ENCODE measurements at places on chromosomes 4 and X.

- no peak for DNase-seq
Observed at GRCh38 chrX:21384178-21384577, 10.0 kb downstream of the CNKSR2 start.

DNA sequence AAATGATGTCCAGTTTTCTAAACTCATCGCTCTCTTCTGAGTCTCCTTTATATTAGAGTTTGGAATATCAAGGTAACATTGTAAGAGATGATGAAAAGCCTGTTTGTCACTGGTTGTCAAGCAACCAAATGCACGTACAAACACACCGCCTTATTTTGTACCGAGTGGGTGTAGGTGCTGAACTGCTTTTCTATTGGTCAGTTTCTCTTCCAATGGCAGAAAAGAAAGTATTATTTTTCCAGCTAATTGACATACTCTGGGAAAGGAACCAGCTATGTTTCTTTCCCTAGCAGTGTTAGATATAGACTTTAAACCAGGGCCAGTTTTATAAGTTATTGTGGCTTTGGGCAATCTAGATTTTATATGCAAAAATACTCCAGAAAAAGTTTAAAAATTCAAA is 6.6 kb upstream of the PPM1K start:
- no peak for DNase-seq

GRCh38 chrX:31931225-31931624 is 859.4 kb upstream of the FTHL17 start:
- DNase-seq: no peak

DNA sequence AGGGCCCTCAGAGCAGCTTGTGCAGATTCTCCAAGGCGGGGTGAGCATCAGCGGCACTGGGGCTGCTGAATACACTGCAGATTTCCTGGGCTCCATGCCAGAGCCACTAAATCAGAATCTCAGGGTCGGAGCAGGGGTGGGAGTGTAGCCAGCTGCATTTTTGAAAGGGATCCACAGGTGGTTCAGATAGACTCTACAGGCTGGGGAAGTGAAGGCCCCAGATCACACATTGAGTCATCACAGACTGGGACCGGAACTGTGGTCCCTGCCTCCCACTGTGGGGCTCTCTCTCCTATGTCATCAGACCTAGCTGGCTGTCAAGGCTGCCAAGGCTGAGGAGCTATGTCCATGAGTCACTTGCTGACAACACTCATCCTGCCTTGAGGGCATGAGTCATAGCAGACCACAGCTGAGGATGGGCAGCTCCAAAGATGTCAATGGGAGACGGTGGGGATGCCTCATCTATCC is 162.3 kb upstream of the MAMLD1 start:
- peak; percentile 71 for DNase-seq

DNA sequence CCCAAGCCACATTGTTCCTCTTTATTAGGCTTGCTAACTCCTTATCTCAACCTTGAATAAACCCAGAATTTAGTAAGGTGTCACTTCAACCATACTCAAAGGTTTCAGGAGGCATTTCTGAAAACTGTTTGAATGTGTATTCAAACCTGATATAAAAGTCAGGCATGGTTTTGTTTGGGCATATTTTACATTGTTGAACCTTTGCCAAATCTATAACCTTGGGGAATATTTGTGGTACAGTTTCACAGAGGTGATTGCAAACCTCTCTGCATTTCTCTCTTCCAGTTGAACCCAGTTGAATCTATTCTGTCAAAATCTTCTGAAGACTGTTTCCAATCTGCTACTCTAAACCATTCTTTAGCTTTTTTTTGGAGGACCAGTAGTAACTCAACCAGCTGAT is 409.0 kb downstream of the TECRL start:
- no peak for DNase-seq

DNA sequence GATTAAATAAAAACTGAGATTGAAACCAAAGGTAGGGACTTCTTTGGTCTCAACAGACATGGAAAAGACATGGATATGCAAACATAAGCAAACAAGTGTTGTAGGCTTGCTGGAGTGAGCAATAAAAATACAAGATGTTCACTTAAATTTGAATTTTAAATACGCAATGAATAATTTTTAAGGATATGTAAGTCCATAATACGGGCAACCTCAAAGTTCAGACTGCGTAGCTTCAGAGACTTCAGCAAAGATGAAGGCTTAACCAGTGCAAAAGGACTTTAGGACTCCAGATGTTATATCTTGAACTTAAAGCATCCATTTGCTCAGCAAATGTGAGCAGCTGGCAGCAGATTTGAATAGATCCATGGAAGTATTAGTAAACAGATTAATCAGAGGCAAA is 549.3 kb downstream of the ARAP2 start:
- no peak for DNase-seq

DNA sequence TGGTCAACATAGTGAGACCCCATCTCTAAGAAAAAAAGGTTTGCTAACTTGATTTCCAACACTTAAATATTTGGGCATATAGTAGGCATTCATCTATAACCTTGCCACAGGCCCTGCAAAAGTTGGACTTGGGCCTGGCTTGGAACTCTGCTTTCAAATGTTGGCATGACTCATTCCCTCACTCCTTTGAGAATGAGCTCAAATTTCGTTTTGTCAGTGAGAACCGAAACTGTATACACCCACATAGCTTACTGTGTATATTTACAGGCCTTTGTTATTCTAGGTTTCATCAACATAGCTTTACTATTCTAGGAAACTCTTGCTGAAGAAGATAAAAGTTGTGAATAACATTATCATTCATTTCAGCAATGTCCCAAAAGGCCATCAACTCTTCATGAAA is 88.7 kb upstream of the ELOVL6 start:
- DNase-seq: peak; percentile 18

GRCh38 chr4:144903953-144904711 is 193.9 kb downstream of the ANAPC10 start:
- no peak for DNase-seq

DNA sequence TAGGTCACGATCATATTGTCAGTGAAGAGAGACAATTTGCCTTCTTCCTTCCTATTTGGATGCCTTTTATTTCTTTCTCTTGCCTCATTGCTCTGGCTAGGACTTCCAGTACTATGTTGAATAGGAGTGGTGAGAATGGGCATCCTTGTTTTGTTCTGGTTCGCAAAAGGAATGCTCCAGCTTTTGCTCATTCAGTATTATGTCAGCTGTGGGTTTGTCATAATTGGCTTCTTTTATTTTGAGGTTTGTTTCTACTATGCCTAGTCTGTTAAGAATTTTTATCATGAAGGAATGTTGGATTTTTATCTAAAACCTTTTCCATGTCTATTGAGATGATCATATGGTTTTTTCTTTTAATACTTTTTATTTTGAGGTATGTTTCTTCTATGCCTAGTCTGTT is 152.3 kb upstream of the MAD2L1 start:
- DNase-seq: no peak

DNA sequence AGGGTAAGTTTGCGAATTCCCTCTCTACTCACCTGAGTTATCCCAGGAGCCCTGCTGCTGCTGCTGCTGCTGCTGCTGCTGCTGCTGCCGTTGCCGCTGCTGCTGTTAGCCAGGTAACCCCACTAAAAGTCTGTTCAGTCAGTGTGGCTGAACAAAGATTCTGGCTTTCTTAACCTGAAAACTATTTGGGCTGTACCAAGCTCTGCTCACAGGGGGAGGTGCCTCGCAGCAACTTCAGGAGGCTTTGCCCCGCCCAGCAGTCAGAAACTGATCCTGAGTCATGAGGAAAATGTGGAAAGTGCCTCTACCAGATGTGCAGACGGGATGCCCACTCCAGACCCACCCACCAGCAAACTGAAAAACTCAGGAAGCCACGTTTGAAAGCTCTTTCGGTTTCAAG is at the start of gene CAPN6:
TSS of gene CAPN6 (minus strand) at position 145 of the 400 bp plus-strand sequence. CDS start 6,547 bp downstream, outside the sequence.
- DNase-seq: no peak

GRCh38 chr4:172055046-172055445 is 241.8 kb downstream of the GALNTL6 start:
- DNase-seq: no peak

- no peak for DNase-seq
Observed at GRCh38 chr4:309807-310206, 4.5 kb upstream of the ZNF732 start.

DNA sequence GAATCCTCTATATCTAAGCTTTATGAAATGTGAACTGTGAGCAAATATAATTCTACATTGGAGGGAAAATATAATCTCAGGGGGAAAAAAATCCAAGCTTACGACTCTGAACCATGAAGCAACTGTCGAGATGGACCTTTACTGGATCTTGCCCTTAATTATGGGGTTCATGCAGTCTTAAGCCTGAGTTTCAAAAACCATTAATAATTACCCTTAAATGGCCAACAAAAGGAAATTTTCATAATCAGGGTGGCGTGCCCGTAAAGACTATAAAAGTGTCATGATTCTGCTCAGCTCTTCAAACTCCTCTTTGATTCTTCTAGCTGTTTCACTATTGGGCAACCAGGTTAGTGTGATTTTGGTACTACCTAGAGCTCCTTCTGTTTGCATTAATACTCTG is at the start of gene S100G:
TSS of gene S100G (plus strand) at position 301 of the 400 bp plus-strand sequence. CDS start 849 bp downstream, outside the sequence.
- no peak for DNase-seq

GRCh38 chrX:69603566-69604194 is 12.2 kb upstream of the EDA start:
- no peak for DNase-seq

- no peak for DNase-seq
Observed at GRCh38 chr4:144104509-144105130, 35.9 kb downstream of the GYPA start.

DNA sequence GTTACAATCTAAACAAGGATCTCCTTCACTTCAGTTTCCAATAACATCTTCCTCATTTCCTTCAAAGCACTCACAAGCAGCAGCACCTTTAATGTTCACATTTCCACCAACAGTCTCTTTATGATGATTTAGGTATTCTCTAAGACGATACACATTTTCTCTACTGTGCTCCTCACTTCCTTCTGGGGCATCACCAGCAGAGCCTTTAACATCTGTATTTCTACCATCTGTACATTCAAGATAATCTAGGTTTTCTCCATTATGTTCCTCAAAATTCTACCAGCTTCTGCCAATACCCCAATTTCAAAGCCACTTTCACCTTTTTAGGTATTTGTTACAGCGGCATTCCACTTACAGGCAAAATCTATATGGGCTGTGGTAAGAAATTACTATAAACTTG is 80.6 kb downstream of the FBXW7 start:
- DNase-seq: no peak

GRCh38 chr4:138241281-138242075 is 671 bp downstream of the SLC7A11 start:
- no peak for DNase-seq

DNA sequence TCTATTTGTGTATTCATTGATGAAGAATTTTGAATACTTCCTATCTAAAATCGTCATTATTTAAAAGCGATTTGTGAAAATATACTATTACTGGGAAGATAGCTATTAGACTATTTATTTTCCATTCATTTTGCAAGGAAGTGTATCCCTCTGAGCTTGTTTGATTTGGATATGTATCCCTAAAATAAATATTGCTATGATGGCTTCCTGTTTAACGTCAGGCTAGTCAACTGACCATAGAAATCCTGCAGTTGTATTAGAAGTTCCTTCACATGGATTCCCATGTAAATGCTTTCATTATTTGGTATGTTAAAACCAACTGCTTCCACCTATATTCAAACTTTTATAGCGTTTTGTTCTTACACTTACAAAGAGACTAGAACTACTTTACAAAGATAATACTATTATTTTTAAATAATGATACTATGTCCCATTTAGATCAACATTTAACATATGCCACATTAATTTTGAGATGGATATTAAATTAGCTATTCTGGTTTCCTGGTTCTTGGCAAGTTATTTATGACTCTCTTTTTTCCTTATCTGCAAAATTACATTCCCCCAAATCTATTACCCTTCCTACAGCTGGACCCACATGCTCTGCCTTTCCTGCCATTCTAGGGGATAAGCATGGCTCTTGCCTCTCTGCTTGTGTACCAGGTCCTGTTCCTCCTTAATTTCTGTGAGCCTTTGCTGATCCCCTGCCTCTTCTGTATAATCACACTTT is 26.7 kb upstream of the PDE5A start:
- DNase-seq: no peak

GRCh38 chrX:153407736-153408135 is 3.5 kb upstream of the ZFP92 start:
- no peak for DNase-seq

DNA sequence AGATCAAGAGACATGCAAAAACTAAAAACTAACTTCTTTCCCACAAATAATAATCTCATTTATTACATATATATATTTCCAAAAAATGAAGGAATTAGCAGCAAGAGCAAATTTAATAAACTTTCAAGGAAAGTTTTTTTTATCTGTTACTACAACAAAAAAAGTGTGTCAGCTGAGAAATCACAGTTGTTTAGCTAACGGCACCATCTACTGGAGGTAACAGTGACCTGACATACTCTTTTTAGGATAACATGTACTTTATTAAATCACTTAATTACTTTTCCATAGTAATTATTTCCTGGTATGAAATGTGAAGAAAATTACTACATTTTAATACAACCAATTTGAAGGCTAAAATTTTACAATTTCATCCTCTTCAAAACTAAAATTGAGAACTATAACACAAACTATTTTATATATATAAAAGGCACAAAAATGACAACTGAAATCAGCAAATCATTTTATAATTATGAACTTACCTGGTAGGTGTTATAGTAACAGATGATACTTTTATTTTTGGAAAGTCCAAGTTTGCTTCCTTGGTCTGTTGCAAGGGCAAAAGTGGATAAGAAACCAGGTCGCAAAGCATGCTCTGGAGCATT is 9.1 kb downstream of the LAMTOR3 start:
- DNase-seq: no peak

GRCh38 chrX:136745215-136746173 is 35.2 kb downstream of the ARHGEF6 start:
- no peak for DNase-seq

DNA sequence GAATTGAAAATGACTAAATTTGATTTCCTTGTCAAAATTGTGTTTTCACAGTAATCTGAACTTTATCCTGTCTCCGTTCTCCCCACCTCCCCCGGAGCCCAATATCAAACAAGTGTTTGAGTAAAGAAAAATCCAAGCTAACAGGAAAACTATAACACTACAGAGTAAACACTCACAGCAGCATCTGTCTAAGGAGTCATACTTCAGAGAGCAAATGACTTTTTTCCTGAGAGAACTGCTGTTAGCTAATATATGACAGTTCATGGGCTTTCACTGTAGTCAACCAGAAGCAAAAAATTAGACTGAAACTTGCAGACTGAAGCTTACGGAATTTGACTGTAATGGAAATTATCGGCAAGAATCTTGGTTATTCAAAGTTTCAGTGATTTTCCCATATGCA is 321.7 kb downstream of the ANKRD50 start:
- no peak for DNase-seq

- no peak for DNase-seq
Observed at GRCh38 chr4:41215969-41216293, 1.6 kb upstream of the APBB2 start.

GRCh38 chr4:2103843-2104547 is 44.9 kb downstream of the NAT8L start:
- no peak for DNase-seq
